GM12864 (cell line): ENCODE measurements at places on chromosomes 13 and 19.
A peak's percentile ranks its signal among the peaks of the same experiment; 100 is the strongest.

- DNase-seq, result no peak
Measured at GRCh38 chr13:39401756-39402155, 201.2 kb downstream of the LHFPL6 start.

DNA sequence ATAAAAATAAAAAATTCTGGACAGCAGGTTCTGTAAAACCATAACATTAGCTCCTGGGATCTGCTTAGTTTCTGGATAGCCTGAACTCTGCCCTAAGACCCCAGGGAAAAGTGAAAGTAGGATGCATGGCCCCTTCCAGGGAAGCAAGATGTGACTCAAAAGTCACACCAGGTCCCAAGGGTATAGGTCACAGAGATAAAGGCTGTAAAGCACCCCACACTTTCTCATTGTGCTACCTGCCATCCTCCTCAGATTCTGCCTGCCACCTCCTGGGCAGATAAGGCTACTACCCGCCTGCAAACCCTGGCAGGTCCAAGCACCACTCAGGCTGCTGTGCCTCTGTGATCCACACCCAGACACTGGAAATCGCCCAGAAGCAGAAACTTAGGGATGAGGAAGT lies 20.6 kb downstream of the FFAR2 start:
- DNase-seq, result peak; percentile 68

DNA sequence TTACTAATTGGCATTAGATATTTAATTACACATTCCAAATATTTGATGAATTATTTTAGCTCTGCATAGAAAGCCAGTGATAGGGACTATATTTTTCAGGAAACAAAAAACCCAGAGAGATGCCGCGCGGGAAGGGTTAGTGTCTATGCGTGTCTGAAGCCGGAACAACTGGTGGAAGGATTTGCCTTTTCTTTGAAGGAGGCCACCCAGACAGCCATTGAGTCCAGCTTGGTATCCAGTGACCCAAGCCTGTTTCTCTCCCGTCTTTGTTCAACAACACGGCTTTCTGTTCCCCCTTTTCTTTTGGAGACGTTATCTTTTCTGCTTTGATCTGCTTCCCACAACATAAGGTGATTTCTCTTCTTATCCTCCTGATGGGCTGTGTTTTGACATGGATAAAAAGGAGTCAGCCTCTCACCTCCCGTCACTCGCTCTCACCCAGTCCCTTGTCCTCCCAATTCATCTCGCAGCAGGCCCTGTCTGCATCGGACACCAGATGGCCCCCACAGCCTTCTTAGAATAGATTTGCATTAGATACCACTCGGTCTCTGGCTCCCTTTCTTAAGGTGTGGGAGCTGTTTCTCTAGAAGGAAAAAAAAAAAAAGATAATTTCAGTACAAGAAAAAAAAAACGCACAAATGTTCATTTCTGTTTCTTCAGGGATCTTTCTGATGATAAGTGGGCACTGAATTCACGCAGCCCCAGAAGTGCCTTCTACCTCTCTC lies 361.8 kb downstream of the ZNF536 start:
- DNase-seq, result no peak

DNA sequence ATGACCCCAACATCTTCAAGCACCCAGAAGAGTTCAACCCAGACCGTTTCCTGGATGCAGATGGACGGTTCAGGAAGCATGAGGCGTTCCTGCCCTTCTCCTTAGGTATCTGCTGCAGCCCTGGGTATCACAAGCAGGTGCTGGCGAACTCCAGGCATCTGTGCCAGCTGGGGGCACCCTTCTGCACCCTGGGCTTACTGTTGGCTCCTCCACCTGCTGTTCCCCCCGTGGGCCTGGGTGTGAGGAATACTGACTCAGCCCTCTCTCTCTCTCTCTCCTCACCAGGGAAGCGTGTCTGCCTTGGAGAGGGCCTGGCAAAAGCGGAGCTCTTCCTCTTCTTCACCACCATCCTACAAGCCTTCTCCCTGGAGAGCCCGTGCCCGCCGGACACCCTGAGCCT lies 13.0 kb downstream of the CYP2S1 start:
- no peak for DNase-seq

GRCh38 chr13:90315061-90315460 lies 1032.4 kb upstream of the MIR17HG start:
- DNase-seq, result no peak

DNA sequence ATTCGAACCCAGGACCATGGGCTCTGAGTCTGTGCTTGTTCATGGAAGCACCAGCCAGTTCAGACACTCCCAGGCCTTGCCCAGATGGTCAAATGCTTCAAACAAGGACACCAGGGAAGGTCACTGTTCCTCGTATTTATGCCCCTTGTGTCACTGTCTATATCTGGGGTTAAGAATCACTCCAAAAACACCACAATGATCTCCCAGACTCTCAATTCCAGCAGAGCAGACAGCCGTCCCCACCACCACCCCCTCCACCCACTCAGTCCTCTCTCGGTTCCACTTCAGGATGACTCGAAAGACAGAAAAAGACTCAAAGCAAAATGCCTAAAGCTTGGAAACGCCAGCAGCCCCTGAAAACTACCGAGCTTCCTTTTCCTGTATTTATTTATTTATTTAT lies 79.0 kb downstream of the INSR start:
- no peak for DNase-seq

- DNase-seq, result no peak
Measured at GRCh38 chr13:27211771-27212364, 39.5 kb upstream of the RPL21 start.

GRCh38 chr19:17079710-17080439 lies 4.3 kb downstream of the MYO9B start:
- peak; percentile 88 for DNase-seq

GRCh38 chr13:44309794-44310757 lies 63.5 kb upstream of the SERP2 start:
- no peak for DNase-seq

DNA sequence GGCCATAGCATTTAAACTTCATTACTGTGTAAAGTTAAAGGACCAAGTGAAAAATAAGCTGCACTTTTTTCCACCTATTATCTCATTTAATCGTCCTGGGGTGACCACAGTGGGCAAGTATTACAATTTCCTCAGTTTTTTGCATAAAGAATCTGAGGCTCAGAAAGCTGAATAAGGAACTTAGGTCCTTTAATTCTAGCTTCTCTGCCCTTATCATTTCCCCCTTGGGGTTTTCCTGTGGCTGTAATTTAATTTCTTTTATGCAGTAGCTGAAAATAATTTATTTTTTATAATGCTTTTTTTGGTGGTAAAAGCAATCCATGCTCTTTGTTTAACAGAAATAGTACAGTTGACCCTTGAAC lies 59.8 kb upstream of the RCBTB2 start:
- DNase-seq, result no peak

DNA sequence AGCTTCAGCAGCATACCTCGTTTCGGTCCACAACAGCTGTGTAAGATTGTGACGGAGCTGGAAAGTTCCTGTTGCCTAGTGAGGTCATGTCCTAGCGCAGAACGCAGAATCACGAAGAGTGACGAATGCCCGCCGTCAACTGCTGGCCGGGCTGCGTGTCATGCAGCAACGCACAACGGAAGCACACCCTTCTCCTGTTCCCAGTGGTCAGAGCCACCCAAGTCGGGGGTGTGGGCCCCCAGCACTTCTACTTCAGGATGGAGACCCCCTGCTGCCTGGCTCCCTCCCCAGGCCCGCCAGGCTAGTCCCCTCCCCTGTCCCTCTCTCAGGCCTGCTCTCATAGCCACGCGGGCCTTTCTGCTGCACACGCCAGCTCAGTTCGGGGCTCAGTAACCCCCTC lies 25.9 kb downstream of the C2CD4C start:
- no peak for DNase-seq
